ENCODE measurements at places on chromosomes 1 and 21. TPM values are rescaled to one million over a fixed set of nuclear protein-coding genes. Genes with fewer than 3 reads are reported as not detected.

The TPTE gene
- total RNA-seq, result 1.2 TPM

The PPCS gene
- total RNA-seq, result 8.7 TPM

The TDRD5 gene
- not detected for total RNA-seq

The SKI gene
- 4.1 TPM for total RNA-seq

The CGN gene
- 0.93 TPM for total RNA-seq

The MIXL1 gene
- total RNA-seq, result not detected

The LCE2A gene
- not detected for total RNA-seq

The LCE2C gene
- not detected for total RNA-seq

The TMPRSS3 gene
- total RNA-seq, result 0.12 TPM

The PATJ gene
- 10.3 TPM for total RNA-seq

The OLFML2B gene
- total RNA-seq, result 2.3 TPM

The KCND3 gene
- 0.17 TPM for total RNA-seq

The OR2L8 gene
- not detected for total RNA-seq

The ITPKB gene
- total RNA-seq, result 2.3 TPM

The CFAP126 gene
- not detected for total RNA-seq

The SMPDL3B gene
- total RNA-seq, result not detected

The KCNE1 gene
- total RNA-seq, result not detected

The OLIG1 gene
- not detected for total RNA-seq

The HRNR gene
- total RNA-seq, result not detected

The FCGR2B gene
- not detected for total RNA-seq

The NFASC gene
- total RNA-seq, result 33.3 TPM

The IGSF5 gene
- 1.1 TPM for total RNA-seq

The LAMC2 gene
- 24.5 TPM for total RNA-seq

The TRIM62 gene
- total RNA-seq, result 1.00 TPM

The CTNNBIP1 gene
- 18.0 TPM for total RNA-seq

The KRTAP19-1 gene
- total RNA-seq, result not detected

The GRIK1 gene
- total RNA-seq, result not detected

The PRKAA2 gene
- 4.0 TPM for total RNA-seq

The CD2 gene
- total RNA-seq, result not detected

The MAP3K21 gene
- total RNA-seq, result 5.9 TPM

The AMY1C gene
- total RNA-seq, result not detected

The OXCT2 gene
- total RNA-seq, result not detected

The LRRC71 gene
- total RNA-seq, result not detected

The SELP gene
- total RNA-seq, result not detected

The LRRC52 gene
- not detected for total RNA-seq

All from A172 (cell line).